ENCODE measurements at places on chromosomes 5 and 9.

DNA sequence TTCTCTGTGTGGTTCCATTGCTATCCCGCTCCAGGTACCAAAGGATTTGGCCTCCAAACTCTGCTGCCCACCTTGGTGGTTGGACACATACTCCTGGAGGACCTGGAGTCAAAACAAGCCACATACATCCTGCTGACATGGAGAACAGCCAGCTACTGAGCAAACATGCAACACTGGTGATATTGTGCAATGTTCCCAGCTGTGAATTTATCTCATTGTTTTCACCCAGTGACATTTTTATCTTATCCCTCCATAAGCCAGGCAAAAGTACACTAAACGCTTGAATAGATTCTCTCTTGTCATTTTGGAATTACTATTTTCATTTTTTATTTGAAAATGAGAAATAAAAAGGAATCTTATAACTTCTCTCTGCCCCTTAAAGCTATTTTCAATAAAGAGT is 11.1 kb upstream of the CTSL start:
- DNase-seq: no peak

DNA sequence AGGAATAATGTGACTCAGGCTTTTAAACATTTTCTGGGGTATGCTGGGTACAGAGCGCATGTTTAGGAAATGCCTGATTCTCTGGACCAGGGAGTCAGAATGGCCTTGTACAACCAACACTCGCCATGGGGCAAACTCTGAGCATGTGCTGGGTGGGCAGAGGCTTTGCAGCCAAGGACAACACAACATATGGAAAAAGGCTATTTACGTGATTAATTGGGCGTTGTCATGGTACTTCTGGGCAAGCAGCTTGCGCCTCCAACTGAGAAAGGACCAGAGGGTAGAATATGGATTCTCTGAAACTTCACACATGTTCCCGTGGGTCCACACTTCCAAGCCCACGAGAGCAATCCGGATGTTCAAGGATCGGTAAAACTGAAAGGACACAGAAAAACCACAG is 49.1 kb downstream of the NIPAL4 start:
- no peak for DNase-seq

- no peak for DNase-seq
These were observed 275.6 kb downstream of the CETN3 start for GRCh38 chr5:90133941-90134340.

GRCh38 chr9:134272302-134273023 is 53.8 kb upstream of the RXRA start:
- DNase-seq: no peak

GRCh38 chr5:142736247-142736632 is 33.9 kb upstream of the ARHGAP26 start:
- DNase-seq: no peak

GRCh38 chr9:30732060-30732459 is 1652.4 kb upstream of the ACO1 start:
- peak; percentile 12 for DNase-seq

DNA sequence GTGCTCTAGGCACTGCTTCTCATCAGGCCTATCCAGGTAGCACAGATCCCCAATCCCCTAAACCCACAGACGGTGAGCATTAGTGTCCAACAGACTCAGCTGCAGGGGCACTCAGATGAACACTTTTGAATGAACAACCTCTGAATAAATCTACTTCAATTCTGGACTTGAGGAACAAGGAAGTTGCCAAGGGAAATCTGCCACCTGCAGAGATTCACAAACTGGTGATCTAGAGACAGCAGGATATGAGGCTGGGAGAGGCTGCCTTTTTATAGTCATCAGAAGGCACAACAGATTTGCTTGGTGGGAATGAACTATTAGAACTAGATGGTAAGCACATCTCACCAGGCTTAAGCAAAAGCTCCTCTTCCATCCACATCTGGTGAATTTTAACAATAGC is 7.0 kb upstream of the HK3 start:
- no peak for DNase-seq

DNA sequence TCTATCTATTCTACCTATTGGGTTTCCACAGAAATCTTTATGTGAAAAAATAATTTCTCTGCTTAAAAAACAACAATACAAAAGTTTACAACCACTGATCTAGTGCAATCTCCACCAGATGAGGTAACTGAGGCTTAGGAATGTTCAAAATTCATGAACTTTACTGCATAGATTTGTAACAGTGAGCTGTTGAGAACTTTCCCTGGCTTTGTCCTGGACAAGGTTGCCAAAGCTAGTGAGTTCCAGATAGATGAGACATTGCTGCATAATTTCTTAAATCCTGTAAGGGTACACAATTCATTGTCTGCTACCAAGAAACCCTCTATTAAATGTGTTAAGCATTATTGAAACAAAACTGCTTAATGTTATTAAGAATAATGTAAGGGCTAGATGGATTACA is 102.7 kb downstream of the OSMR start:
- no peak for DNase-seq

- DNase-seq: peak; percentile 63
These were observed 33.1 kb downstream of the ZCCHC9 start for GRCh38 chr5:81334304-81335061.

GRCh38 chr9:875119-875962 is 33.8 kb downstream of the DMRT1 start:
- no peak for DNase-seq

- no peak for DNase-seq
These were observed 201.3 kb downstream of the CACNA1B start for GRCh38 chr9:138078846-138079245.

DNA sequence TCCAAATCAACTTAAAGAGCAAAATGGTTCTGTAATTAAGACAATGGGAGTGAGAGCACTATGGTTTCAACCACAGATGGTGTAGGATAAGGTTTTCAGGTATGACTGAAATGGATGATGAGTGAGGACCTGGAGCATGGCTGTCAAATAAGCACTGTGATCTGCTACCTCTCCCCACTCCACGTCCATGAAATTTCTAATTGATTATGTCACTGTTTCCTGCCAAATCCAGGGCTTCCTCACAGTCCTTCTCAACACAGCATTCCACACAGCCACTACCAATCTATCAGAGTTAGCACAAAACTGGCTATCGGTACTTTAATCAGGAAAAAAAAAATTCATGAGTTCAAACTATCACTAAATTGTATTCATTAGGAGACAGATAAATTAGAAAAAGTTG is 420.4 kb upstream of the WWC1 start:
- DNase-seq: no peak

DNA sequence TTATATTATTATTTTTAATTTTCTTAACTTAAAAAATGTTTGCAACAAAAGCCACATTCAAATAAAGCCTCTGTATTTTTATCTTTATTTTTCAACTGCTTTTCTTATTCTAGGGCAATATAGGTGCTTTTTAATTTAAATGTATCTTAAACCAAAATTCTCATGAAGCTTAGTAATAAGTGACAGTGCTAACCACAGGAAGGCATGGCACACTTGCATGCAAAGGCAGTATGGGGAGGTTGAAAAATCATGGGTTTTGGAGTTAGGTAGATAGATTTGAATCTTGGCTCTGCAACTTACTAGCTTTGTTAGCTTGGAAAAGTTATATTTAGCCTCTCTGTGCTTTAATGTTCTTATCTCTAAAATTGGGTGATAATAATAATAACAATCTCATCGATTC is 458.0 kb downstream of the DMAC1 start:
- no peak for DNase-seq

- peak; percentile 43 for DNase-seq
These were observed 16.4 kb upstream of the C5orf58 start for GRCh38 chr5:170216257-170216864.

DNA sequence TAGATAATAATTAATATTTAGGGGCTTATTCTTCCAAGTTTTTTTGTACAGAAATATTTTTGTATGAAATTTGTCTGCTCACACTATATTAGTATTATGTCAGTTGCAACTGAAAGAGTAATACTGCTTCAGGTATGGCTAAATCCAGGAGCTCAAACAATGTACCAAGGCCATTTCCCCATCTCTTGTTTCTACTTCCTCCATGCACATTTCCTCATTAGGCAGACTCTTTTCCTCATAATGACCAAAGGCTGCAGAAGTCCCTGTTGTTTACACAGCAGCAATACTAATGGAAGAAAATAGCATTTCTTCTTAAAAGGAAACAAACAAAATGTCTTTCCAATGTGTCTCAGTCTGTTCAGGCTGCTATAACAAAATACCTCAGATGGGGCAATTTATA is 9.2 kb upstream of the OTULINL start:
- no peak for DNase-seq

DNA sequence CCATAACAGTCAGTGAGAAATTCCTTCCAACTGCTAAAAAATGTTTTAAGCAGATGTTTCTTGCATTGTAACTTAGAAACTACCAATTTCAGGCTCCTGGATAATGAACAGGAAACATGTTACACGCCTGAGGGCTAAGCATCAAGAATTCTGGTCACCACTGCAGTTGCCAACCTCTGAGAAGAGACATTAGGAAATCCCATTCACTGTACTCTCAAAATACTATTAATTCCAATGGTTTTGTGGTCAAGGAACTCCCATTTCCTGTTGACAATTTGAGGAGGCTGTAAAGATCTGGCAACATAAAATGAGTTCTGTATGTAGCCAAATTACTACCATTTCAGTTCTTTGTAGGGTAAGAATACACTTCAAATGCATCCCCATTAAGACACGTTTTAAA is 456.0 kb upstream of the MEF2C start:
- no peak for DNase-seq

DNA sequence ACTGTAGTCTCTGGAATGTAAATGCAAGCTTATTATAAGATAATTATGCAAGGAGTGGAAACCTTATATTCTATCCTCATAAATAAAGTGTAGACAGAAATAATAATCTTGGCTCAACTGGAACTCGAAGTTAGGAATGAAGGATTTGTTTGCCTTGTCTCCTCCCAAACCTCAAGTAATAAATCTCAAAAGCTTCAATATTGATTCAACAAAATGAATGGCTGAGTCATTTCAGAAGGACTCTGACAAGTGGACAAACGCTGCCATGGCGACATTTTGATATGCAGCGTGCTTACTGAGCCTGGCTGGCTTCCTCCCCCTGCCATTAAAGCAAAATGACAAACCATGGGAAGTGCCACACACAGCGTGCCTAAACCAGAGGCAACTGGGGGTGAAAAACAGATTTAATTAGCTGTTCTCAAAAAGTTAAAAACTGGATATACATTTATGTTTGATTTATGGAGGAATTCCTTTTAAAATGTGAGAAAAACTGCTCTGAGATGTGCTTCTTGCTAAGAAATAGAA is 10.5 kb upstream of the ADGRV1 start:
- DNase-seq: no peak

Data from SK-N-DZ (cell line).